Activated T-helper 17 cell treated with anti-CD3 and anti-CD28 coated beads, Interleukin-2, amount 50 U/mL, for 72 hours (primary cell): ENCODE measurements at places on chromosomes 1 and 21.

DNA sequence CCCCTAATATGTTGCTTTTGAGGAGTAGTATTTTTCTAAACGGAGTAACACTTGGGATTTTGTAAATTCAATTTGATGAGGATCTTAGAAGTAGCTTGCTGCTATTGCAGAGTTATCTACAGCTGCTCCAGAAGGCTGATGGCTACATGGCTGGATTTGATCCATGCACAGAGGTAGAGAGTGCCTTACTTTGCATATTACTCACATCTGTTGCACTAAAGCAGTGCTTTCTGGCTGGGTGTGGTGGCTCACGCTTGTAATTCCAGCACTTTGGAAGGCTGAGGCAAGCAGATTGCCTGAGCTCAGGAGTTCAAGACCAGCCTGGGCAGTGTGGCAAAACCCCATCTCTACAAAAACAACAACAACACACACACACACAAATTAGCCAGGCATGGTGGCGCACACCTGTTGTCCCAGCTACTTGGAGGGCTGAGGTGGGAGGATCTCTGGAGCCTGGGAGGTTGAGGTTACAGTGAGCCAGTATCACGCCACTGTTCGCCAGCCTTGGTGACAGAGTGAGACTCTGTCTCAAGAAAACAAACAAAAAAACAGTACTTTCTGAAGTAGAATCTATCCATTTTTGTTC lies 24.6 kb downstream of the RALGPS2 start:
- no peaks in the 10 kb centered on the region for H3K4me1 ChIP-seq
- no peak overlapping the region for H3K4me3 ChIP-seq
- H3K27ac ChIP-seq, result no peak overlapping the region
- no peak for ATAC-seq

DNA sequence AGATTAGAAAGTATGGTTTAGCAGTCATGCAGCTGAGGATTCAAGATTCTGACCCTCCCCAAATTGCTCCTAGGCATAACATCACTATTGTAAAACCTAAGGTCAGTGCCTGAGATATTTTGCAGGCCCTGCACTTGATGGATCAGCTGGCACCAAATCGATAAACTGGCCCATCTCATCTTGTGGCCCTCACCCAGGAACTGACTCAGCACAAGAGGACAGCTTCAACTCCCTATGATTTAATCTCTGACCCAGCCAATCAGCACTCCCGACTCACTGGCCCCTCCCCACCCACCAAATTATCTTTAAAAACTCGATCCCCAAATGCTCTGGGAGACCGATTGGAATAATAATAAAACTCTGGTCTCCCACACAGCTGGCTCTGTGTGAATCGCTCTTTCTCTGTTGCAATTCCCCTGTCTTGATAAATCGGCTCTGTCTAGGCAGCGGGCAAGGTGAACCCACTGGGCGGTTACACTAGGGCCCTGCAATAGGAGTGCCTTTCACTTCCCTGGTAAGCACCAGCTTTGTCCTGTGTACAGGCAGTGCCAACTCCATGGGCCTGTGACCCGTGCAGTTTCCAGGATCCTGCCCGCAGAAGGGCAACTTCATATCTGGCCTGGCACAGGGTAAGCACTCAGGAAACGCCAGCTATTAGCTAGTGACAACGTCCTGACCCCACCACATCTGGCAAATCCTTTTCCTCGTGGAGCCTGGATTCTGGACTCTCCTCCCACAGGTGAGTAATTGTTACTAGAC lies 28.7 kb upstream of the SLC2A5 start:
- H3K27ac ChIP-seq, result no peak overlapping the region

DNA sequence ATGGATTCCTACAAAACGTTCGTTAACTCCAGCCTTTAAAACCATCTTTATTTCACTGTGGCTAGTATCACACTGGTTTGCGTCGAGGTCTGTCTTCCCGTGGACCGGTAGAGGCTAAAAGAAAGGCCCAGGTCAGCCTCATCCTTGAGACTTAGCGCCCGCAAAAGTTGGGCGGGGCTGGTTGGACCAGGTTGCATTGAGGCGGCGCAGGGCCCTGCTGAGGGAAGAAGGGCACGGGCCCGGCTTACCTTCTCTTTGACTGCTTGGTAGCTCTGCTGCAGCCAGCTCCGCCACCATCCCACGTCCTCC lies 455 bp downstream of the BSDC1 start:
- no peaks in the 10 kb centered on the region for H3K27me3 ChIP-seq
- ATAC-seq, result peak; percentile 25
- peak overlapping the region; percentile 91 for H3K4me3 ChIP-seq
- H3K36me3 ChIP-seq, result peaks cover 12% of the 10 kb centered on the region
- H3K4me1 ChIP-seq, result peaks cover 13% of the 10 kb centered on the region

DNA sequence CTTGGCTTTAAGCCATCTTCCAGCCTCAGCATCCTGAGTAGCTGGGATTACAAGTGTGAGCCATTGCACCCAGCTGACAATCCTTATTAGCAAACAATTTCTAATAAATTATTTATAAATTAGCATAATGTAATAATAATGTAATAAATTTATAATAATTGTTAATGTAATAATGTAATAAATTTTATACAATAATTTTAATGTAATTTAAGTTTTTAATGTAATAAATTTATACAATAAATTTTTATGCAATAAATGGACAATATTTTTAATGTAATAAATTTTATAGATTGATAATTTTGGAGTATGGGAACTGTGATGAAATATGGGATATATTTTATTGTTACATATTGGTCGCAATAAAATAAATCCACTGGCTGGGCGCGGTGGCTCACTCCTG lies 1457.5 kb downstream of the KCNT2 start:
- no peaks in the 10 kb centered on the region for H3K27me3 ChIP-seq
- no peak overlapping the region for H3K27ac ChIP-seq

GRCh38 chr21:42799948-42800347 lies 79.4 kb downstream of the WDR4 start:
- H3K36me3 ChIP-seq, result no peaks in the 10 kb centered on the region
- no peak for ATAC-seq
- peak overlapping the region; percentile 37 for H3K27ac ChIP-seq
- H3K4me3 ChIP-seq, result peak overlapping the region; percentile 4
- H3K4me1 ChIP-seq, result peaks cover 6% of the 10 kb centered on the region
- H3K27me3 ChIP-seq, result no peaks in the 10 kb centered on the region

- no peak for ATAC-seq
- H3K36me3 ChIP-seq, result peaks cover 83% of the 10 kb centered on the region
- peaks cover 12% of the 10 kb centered on the region for H3K4me1 ChIP-seq
Measured at GRCh38 chr1:25492323-25492722, 51.1 kb upstream of the LDLRAP1 start.

GRCh38 chr1:207670192-207670591 lies 25.3 kb downstream of the CR1L start:
- H3K36me3 ChIP-seq, result no peaks in the 10 kb centered on the region
- peaks cover 52% of the 10 kb centered on the region for H3K27me3 ChIP-seq
- ATAC-seq, result no peak
- no peak overlapping the region for H3K4me3 ChIP-seq
- H3K27ac ChIP-seq, result no peak overlapping the region

GRCh38 chr21:35796844-35797243 lies 263.5 kb downstream of the SETD4 start:
- H3K27me3 ChIP-seq, result peaks cover 22% of the 10 kb centered on the region
- no peak overlapping the region for H3K4me3 ChIP-seq
- H3K36me3 ChIP-seq, result no peaks in the 10 kb centered on the region
- no peak overlapping the region for H3K27ac ChIP-seq

DNA sequence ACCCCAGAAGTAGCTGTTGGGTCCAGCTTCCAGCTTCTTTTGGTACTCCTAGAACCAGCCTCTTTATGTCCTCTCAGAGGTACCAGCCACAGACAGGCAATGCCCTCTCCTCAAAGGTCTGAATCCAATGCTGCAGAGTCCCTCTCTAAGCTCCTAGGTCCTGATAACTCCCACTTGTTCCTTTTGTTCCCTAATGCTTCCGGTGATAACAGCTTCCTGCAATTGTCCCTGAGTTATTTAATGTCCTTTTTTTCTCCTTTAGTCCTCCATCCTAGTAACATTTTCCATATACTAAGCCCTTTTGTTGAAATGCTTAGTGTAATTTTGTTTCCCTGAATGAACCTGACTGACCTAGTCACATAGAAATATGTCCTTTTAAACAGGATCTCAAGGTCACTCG lies 201.7 kb upstream of the BEND5 start:
- no peak overlapping the region for H3K4me3 ChIP-seq
- ATAC-seq, result no peak
- H3K4me1 ChIP-seq, result no peaks in the 10 kb centered on the region
- H3K36me3 ChIP-seq, result no peaks in the 10 kb centered on the region

DNA sequence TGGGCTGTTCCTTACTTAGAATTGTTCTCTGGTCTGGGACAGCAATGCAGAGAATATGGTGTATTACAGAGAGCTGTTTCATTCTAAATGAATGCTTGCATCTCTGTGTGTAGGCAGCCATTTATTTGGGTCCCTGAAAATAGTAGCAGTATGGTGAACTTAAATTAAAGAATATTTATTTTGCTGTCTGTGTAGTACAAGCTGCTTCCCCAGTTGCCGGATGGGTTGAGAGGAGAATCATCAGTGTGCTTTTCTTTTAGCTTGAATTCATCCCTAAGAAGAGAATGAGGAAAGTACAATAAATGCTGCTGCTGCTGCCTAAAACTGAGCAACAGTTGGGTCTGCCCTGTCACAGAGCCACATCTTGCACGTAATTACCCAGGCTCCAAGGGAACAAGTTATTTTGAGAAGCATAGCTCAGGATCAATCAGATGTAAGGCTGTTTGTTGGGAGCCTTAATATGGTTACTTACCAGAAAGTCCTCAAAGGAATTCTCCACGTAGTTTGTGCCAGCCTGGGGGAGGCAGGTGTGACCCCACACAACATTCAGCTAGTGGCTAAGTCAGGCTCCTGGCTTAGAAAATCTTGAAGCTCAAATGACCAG lies 16.6 kb downstream of the ACTN2 start:
- no peaks in the 10 kb centered on the region for H3K4me1 ChIP-seq
- no peak overlapping the region for H3K4me3 ChIP-seq
- H3K36me3 ChIP-seq, result no peaks in the 10 kb centered on the region

DNA sequence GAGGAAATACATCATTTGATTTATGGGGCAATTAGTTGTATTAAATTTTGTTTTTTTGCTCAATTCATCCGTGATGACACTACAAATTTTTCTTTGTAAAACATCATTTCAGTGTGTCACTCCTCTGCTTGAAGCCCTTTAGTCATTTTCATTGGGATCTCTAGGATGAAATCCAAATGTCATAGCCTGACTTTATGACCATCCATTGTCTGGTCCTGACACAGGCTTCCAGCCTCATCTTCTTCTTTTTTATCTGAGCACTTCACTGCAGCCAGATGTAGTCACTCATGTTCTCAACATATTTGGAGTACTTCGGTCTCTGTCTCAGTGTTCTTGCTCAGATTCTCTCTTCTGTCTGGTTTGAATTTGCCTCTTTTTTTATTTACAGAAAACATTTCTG lies 173.1 kb downstream of the HMCN1 start:
- no peak for ATAC-seq
- peaks cover 9% of the 10 kb centered on the region for H3K27me3 ChIP-seq
- H3K36me3 ChIP-seq, result no peaks in the 10 kb centered on the region
- H3K4me3 ChIP-seq, result no peak overlapping the region
- H3K4me1 ChIP-seq, result no peaks in the 10 kb centered on the region
- no peak overlapping the region for H3K27ac ChIP-seq

DNA sequence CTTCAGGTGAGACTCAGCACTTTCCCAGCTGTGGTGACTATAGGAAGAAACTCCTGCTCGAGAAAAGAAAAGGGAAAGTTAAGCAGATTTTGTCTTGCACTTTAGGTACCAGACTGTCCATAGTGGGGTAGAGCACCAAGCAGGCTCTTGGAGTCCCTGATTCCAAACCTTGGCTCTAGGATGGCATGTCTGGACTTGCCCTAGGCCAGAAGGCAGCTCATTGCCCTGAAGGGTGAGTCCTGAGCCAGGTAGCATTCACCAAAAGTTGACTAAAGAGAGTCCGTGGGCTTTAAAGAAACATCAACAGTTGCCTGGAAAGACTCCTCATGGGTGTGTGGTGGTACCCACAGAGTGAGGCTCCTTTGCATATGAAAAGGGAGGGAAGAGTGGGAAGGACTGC lies 145.2 kb upstream of the SNX7 start:
- H3K4me3 ChIP-seq, result no peak overlapping the region
- no peak for ATAC-seq
- H3K27me3 ChIP-seq, result no peaks in the 10 kb centered on the region
- H3K27ac ChIP-seq, result no peak overlapping the region
- no peaks in the 10 kb centered on the region for H3K36me3 ChIP-seq
- H3K4me1 ChIP-seq, result no peaks in the 10 kb centered on the region

DNA sequence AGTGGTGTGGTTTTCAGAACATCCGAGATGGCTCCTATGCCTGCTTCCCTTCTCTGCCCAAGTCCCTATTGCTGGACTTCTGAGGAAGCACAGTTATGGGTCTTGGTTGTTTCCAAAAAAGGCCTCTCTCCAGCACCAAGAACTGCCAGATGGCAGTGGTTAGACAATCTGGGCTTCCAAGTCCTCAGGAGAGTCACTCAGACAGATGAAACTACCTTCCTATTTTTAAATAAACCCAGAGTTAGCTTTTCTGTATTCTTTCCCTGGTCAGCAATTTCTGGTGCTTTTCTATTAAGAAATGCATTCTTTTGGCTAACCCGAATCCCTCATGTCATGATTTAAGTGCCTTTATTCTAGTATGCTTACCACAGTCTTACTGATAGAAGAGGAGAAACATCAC lies 245.9 kb downstream of the PRDM2 start:
- H3K27me3 ChIP-seq, result peaks cover 17% of the 10 kb centered on the region
- no peak overlapping the region for H3K27ac ChIP-seq
- no peaks in the 10 kb centered on the region for H3K4me1 ChIP-seq
- no peaks in the 10 kb centered on the region for H3K36me3 ChIP-seq
- no peak for ATAC-seq

DNA sequence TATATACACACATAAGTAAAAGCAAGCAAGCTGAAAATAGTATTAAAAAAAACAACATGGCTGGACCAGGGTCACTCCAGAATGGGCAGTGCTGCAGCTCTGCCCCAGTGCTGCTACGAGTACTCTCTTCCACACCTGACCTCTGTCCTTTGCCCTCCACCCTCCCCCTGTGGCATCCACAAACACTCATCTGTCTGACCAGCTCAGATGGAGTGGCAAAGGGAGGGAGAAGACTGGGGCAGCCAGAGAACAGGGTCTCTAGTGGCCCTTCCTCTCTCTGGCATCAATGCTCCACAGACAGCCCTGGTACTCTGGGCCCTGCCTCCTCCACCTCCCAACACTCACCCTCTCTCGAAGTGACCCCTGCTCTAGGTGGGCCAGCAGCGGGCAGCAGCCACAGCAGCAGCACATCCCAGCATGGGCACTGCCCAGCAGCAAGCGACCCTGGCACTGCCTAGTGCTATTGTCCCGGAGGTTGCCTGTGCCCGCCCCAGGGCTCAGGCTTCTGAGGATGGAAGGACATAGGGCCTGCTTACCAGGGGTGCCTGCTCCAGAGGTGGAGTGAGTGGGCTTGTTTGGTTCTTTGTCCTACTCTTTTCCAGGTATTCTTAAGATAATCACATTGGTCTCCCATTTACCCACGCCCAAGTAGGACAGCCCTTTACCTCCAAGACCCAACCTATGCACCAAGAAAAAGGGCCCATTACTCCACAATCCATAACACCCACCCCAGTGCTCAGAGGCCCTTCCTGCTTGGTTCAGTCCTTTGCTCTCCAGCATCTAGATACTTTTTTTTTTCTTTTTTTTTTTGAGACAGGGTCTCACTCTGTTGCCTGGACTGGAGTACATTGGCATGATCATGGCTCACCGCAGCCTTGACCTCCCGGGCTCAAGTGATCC lies 6.2 kb downstream of the ARHGEF2 start:
- peaks cover 64% of the 10 kb centered on the region for H3K4me1 ChIP-seq
- no peak for ATAC-seq
- no peaks in the 10 kb centered on the region for H3K27me3 ChIP-seq
- peak overlapping the region; percentile 87 for H3K27ac ChIP-seq
- peak overlapping the region; percentile 100 for H3K4me3 ChIP-seq
